Mesothelial cell of epicardium (in vitro differentiated cells): ENCODE measurements at places on chromosomes 2 and 18.

DNA sequence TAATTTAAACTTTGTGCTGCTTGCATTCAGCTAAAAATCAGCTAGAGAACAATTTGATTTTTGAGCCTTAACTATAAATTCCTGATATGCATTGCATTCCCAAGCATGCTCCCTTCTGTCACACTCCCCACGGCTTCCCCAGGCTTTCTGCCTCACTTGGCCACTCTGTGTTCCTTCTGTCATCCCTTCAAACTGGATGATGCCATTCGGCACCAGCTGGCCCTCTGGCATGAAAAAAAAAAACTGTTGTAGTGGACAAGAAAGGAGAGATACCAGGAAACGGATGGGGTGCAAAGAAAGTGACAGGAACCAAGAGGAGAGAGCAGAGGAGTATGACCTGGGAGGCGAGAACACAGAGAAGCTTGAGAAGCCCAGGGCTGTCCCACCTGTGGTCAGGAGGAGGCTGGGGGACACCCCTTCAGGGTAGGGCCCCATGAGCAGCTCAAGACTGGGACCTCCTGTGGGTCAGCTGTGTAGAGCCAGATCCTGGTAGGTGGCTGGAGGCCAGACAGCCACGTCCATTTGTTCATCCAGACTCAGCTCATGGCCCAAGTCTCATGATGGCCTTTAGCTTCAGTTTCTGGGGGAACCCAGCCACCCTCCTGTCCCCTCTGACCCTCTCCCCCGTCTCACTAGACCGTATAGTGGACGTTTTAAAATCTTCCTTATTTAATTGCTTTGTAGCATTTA lies 211.8 kb downstream of the GBX2 start:
- peaks cover 6% of the 10 kb centered on the region for H3K4me1 ChIP-seq
- H3K27me3 ChIP-seq = no peaks in the 10 kb centered on the region
- H3K36me3 ChIP-seq = peaks cover 9% of the 10 kb centered on the region
- DNase-seq = no peak

DNA sequence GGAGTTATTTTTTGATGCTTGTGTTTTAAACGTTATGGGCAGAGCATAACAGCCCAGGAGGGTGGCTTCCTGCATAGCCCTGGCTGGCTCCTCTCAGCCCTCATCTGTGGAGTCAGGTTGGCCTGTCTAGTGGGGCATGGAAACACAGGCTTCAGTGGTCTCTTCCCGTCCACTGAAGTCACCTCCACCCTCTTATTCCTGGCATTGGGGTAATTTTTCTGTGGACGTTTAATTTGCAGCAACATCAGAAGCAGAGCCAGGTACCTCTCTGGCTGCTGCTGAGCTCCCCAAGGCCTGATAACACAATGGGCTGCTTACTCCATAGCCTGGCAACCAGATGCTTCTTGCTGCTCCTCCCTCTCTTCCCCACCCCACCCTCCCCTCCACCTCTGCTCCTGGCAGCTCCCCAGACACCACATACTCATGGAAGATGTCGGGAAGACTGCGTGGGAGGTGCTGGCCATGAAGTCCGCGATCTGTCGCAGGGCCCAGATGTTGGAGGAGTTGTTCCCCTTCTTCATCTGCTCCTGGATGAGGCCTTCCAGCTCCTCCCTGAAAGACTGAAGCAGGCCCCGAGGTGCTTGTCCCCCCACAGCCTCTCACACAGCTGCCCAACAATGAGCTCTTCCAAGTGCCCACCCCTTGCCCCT lies 64.0 kb downstream of the ADD2 start:
- H3K36me3 ChIP-seq = no peaks in the 10 kb centered on the region
- H3K4me3 ChIP-seq = no peak overlapping the region
- H3K27me3 ChIP-seq = no peaks in the 10 kb centered on the region

DNA sequence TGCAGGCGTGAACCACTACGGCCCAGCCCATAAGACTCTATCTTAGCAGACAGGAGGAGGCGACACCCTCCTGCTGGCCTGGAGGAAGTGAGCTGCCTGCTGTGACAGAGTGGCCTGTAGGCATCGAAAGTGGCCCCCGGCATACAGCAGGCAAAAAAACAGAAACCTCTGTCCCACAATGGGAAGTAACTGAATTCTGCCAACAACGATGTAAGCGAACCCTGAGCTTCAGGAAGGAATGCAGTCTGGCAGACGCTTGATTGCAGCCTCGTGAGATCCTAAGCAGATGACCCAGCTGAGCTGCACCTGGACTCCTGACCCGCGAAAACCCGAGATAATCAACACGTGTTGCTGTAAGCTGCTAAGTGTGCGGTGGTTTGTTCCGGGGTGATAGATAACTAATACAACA lies 13.6 kb downstream of the MRO start:
- no peak overlapping the region for H3K27ac ChIP-seq
- peaks cover 2% of the 10 kb centered on the region for H3K27me3 ChIP-seq
- no peak overlapping the region for H3K4me3 ChIP-seq
- H3K4me1 ChIP-seq = no peaks in the 10 kb centered on the region
- no peak for DNase-seq
- no peaks in the 10 kb centered on the region for H3K36me3 ChIP-seq

GRCh38 chr2:12068796-12069538 lies 322.5 kb downstream of the LPIN1 start:
- peaks cover 7% of the 10 kb centered on the region for H3K27me3 ChIP-seq
- H3K4me3 ChIP-seq = no peak overlapping the region
- H3K27ac ChIP-seq = no peak overlapping the region
- peaks cover 3% of the 10 kb centered on the region for H3K4me1 ChIP-seq
- DNase-seq = no peak

- no peak overlapping the region for H3K4me3 ChIP-seq
- no peak for DNase-seq
- H3K4me1 ChIP-seq = peaks cover 11% of the 10 kb centered on the region
- no peaks in the 10 kb centered on the region for H3K27me3 ChIP-seq
- H3K36me3 ChIP-seq = peaks cover 12% of the 10 kb centered on the region
Observed at GRCh38 chr18:49169037-49169521, 218.3 kb upstream of the SMAD7 start.

- no peak overlapping the region for H3K27ac ChIP-seq
- H3K27me3 ChIP-seq = peaks cover 3% of the 10 kb centered on the region
- no peaks in the 10 kb centered on the region for H3K4me1 ChIP-seq
- H3K4me3 ChIP-seq = no peak overlapping the region
Observed at GRCh38 chr2:181411105-181411849, 45.9 kb upstream of the ITGA4 start.

DNA sequence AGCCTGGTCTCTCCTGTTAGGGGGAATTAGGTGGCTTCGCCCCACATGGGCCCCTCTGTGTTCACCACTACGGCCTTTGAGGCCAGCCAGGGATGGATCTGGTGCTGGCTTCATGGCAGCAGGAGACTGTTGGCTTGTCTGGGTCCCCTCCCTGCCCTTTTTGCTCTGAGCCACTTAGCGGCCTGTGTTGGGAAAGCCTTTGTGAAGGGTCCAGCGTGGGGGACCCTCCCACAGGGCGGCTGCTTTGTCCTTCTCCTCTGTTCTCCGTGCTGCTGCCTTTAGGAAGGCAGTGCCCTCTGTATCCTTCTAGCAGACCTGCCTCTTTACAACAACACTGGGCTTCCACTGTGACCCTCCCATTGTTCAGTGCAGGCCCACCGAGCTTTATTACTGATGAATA lies 118.4 kb downstream of the TSN start:
- H3K4me1 ChIP-seq = no peaks in the 10 kb centered on the region
- H3K27ac ChIP-seq = no peak overlapping the region

- peaks cover 38% of the 10 kb centered on the region for H3K27me3 ChIP-seq
- no peaks in the 10 kb centered on the region for H3K36me3 ChIP-seq
- peaks cover 40% of the 10 kb centered on the region for H3K4me1 ChIP-seq
- H3K4me3 ChIP-seq = no peak overlapping the region
Observed at GRCh38 chr2:170500770-170501169, 214.4 kb upstream of the SP5 start.

GRCh38 chr2:108917526-108917925 lies 71.5 kb downstream of the EDAR start:
- no peaks in the 10 kb centered on the region for H3K36me3 ChIP-seq
- DNase-seq = no peak

- H3K36me3 ChIP-seq = peaks cover 1% of the 10 kb centered on the region
- peaks cover 4% of the 10 kb centered on the region for H3K4me1 ChIP-seq
- H3K27ac ChIP-seq = no peak overlapping the region
- H3K27me3 ChIP-seq = no peaks in the 10 kb centered on the region
- DNase-seq = no peak
- no peak overlapping the region for H3K4me3 ChIP-seq
Observed at GRCh38 chr2:79178076-79178674, 18.6 kb upstream of the REG3A start.

- DNase-seq = no peak
- no peaks in the 10 kb centered on the region for H3K4me1 ChIP-seq
- no peaks in the 10 kb centered on the region for H3K27me3 ChIP-seq
- H3K27ac ChIP-seq = no peak overlapping the region
Observed at GRCh38 chr18:55365342-55365741, 222.7 kb downstream of the TCF4 start.
